Activated CD4-positive, alpha-beta T cell treated with anti-CD3 and anti-CD28 coated beads, Interleukin-10, Interleukin-2, amounts not matched to agents 100 ng/mL and 50 ng/mL, durations not matched to agents 16 hours and 8 hours (primary cell): ENCODE measurements at places on chromosomes 4 and X.

DNA sequence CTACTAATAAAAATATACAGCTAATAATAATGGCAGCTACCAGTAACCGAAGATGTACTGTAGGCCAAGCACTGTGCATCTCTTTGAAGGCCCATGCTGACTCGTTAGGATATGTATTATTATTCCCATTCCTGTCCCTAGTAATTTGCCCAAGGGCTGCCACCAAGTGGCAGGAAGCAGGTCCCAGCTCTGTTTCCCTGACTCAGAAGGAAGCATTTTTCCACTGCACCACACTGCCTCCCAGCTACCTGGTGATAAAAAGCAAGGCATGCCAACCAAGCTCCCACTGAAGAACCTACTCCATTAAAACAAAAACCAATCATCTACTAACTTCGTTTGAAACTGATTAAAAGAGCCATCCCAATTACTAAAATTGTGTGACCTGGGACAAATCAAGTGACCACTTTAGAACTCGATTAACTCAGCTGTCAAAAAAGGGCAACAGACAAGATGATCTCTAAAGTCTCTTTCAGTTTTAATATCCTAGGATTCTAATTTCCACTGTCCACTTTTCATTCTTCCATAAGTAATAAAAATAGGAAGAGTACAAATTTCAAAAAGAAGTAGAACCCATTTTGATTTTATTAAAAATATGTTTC lies 24.3 kb upstream of the PGM2 start:
- no peak for DNase-seq

DNA sequence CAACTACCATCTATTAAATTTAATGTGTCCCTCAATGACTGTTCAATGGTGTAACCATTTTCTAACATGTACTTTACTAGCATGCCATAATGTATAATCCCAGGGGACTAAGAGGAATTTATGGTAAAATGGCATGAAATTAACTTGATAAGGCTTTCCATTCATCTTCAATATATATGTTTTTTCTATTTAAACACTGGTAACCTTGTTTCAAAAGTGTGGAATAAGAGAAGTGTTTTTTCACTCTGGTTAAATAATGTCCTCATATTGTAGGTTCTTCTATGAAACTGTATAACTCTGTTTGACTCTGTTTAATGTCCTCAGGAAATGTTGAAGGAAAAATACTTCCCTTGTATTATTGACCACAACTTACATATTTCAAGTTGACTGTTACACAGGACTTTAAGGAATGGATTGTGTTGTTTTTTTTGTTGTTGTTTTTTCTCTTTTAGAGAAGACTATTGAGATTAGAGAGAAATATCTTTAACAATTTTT lies 113.8 kb upstream of the ARSJ start:
- DNase-seq: no peak

GRCh38 chr4:112523008-112523721 lies 7.2 kb upstream of the NEUROG2 start:
- DNase-seq: peak; percentile 60

DNA sequence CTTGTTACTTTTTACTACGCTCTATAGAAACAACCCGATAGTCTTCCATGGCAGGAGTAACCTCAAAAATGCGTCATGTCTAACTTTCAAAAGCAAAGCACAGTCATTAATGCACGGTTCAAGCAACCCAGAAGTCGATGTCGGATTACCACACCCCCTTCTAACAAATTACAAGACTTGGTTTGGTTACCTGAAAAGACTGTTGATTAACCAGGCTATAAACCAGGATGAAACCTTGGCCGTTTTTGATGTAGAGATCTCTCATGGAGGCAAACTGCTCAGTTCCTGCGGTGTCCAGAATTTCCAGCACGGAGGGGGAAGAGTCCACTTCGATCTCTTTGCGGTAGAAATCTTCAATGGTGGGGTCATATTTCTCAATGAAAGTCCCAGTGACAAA lies 2.4 kb downstream of the RAP2C start:
- DNase-seq: peak; percentile 65

DNA sequence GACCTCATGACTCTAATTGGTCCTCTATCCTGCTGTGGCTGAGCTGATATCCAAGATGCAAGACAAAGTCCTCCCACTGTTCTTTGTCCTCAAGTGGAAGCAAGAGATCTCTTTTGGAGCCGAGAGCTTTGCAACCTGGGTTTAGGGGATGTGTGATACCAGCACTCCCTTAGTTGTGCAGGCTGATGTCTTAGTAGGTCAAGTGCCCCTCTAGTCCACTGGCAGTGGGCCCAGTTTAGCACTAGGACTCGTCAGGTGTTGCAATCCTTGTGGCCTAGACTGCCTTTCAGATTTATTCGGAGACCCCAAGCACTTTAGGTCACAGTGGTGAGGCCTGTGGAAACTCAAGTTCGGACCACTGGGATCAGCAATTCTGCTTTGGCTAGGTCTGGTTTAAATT lies 64.0 kb downstream of the GPRASP3 start:
- DNase-seq: no peak

DNA sequence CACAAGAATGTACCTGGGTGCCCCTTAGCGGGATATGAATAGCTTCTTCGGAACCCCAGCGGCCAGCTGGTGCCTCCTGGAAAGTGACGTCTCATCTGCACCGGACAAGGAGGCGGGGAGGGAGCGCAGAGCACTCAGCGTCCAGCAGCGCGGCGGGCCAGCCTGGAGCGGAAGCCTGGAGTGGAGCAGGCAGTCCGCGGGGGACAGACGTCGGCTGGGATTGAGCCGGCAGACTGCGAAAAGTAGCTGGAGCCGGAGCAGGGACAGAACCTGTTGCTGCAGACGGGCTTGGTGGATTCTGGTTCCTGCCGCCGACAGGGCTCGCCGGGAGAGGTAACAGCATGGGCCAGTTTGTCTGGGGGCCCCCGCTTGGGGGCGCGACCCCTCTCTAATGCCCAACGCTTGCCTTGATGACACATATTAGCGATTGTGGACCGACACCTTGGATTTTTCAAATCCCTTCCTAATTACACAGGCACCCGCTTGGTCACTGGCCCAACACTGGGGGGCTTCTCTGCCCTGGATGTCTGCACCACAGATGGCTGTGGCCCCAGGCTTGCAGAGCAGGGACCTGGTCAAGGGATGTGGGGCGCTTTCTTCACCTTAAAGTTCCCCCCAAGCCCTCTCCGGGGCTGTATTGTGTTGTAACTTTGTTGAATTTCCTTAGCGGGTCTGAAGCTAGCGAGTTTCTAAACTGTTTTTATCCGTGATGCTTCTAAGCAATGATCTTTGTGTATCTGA lies at the start of gene NPFFR2:
NPFFR2 (plus strand) TSS at position 133 of the 741 bp plus-strand sequence. CDS start 96,592 bp downstream, outside the sequence.
- no peak for DNase-seq

GRCh38 chrX:21678048-21678612 lies 20.0 kb upstream of the KLHL34 start:
- no peak for DNase-seq

DNA sequence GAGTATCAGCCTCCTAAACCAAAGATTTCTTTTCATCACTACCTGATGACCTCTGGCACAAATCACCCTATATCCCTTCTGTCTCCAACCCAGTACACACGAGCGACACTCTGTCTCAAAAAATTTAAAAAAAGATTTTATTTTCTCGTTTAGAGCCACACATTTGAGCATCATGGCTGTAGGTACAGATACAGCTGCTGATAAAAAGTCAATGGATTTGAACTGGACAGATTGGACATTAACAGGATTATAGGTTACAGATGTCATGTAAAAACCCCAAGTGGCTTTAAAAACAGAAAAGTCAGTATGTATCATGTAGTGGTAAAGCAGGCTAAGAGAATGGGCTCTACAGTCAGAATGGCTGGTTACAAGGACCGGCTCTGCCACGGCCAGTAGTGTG lies 171.1 kb downstream of the SCFD2 start:
- no peak for DNase-seq

DNA sequence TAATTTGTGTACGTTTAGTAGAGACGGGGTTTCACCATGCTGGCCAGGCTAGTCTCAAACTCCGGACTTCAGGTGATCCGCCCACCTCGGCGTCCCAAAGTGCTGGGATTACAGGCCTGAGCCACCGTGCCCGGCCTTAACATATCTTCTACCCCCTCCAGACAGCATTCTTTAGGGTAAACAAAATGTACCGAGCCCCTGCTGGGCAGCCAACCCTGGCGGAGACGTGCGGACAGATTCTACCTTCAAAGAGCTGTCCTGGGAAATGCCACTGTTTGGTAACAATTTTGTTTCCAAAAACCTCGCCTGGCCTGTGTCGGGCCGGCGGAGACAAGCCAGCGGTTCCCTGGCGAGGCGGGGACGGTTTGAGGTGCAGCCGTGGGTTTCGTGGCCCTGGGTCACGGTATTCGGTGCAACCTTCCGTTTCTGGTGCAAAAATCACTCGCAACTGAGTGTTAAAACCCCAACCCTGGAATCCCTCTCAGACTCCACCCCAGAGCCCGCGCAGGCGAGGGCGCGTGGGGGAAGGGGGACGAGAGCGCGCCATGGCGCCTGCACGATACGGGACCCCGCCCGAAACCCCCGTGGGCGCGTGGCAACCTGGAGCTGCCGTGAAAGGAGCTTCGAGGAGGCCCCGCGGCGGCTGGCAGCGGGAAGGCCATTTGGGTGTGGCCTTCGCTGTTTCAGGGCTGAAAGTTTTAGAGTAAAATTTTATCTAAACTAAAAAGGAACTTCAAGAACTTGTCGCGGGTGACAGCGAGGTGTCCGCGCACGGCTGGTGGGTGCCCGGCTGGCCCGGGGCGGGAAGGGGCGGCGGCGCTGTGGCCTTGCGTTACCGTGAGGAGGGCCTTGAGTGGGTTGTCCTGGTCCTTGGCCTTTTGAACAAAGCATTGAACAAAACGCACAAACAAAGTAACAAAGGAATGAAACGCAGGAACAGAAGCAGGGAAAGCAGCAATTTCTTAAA lies 17.0 kb downstream of the MRFAP1 start:
- no peak for DNase-seq

- DNase-seq: no peak
These were observed 16.8 kb upstream of the DHX15 start for GRCh38 chr4:24601121-24601520.

- no peak for DNase-seq
These were observed 10.5 kb downstream of the PRKG2 start for GRCh38 chr4:81204571-81204970.

DNA sequence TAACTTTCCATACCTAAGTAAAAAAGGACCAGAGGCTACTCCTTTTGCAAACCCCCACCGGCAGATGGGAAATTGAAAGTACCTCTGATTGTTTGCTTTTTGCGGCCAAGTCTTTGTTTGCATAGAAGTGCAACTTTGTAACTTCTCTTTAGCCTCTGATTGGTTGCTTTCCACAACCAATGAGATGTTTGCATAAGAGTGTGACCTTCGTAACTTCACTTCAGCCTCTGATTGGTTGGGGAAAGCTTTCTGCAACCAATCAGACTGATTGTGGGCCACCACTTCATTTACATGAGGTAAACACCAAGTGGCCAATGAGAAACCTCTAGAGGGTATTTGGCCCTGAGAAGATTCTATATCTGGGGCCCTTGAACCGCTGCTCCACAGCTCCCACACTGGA lies 48.8 kb upstream of the PGRMC1 start:
- no peak for DNase-seq

DNA sequence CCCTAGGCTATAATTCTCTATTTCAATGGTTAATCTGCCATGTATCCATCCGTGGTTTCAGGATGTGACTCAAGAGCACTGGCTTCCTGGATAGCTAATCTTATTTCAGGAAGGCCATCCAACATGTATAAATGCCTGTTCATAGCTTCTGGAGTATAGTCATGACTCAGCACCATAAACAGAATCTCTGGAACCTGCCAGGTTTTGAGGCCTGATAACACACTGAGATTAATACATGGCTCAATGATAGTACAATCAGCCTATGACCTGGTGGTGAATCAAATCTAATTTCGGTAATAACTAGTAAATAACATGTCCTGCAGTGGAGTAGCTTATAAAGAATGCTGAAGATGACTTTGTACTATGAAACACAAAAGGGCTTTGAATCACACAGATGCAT lies 5.7 kb upstream of the IL13RA2 start:
- DNase-seq: no peak

GRCh38 chr4:79065262-79065661 lies 126.0 kb upstream of the PAQR3 start:
- DNase-seq: no peak

DNA sequence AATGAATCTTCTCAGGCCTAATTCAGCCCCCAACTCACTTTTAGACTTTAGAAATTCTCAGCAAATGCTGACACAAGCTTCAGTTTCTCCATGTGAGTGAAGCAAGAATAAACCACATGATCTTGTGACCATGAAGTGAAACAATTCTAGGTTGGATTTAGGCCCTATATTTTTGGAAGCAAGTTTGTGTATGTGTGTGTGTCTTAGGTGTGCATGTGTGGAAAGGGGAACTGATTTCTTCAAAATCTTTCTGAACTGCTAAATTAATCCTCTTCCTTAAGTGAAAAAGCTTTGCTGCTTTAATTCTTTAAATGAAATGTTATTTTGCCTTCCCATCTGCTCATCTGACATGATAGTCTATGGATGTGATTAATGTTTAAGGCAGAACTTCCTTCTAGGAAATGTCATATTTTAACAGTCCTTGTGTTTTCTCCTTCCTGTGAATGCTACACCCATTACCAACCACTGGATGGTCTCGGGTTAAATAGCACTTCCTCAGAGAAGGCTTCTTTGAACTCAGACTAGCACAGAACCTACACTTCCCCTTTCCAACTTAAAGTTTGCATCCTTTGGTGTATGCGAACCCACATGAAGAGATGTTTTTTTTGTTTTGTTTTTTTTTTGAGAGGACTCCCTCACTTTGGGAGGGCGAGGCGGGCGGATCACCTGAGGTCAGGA lies 1.2 kb upstream of the TMEM144 start:
- no peak for DNase-seq
